ENCODE measurements at places on chromosomes 1 and 21.

DNA sequence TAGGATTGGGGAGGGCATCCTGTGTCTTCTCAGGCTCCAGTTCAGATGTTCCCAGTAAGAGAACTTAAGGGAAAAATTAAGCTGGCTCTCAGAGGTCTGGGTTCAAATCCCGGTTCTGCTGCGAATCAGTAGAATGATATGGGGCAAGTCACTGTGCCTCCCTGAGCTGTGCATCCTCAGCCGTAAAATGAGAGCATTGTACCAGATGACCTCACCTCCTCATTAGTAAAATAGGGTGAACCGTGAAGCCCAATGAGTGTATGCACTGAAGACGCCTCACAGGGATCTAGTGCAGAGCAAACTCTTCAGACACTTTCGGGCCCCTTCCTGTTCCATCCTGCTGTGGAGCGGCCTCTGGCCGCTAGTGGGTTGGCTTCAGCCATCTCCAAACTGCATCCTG, 36.0 kb downstream of the SYT6 start:
- DNase-seq, result no peak

GRCh38 chr1:88321706-88322105, 362.4 kb upstream of the PKN2 start:
- DNase-seq, result no peak

- no peak for DNase-seq
Observed at GRCh38 chr1:97332716-97333115, 588.1 kb downstream of the DPYD start.

DNA sequence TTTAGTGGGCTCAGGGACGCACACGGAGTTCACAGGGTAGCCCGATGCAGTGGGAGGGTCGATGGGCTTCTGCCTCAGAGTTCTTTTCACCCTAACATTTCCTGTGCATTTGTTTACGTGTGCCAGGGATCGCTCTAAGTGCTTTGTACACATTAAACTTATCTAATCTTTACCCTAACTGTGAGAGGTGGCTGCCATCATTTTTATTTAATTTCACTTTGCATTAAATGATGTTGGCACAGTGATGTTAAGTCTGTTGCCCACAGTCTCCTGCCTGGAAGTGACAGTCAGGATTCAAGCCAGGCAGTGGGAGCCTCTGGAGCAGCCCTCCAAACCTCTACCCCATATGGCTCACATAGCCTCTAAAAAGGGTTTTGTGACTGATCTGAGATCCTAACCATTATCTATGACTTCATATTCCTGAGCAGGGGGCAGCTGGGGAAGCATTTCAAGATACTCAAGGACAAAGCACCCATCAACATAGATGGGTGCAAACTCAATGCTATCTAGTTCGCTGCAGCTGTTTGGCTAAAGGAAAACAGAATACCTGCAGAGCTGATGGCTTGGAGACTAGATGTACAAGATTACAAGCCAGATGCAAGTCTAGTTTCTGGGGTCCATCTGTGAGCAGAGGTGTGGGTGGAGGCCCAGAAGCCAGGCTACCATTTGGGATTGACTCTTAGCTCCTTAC, 303.8 kb downstream of the DISC1 start:
- DNase-seq, result no peak

DNA sequence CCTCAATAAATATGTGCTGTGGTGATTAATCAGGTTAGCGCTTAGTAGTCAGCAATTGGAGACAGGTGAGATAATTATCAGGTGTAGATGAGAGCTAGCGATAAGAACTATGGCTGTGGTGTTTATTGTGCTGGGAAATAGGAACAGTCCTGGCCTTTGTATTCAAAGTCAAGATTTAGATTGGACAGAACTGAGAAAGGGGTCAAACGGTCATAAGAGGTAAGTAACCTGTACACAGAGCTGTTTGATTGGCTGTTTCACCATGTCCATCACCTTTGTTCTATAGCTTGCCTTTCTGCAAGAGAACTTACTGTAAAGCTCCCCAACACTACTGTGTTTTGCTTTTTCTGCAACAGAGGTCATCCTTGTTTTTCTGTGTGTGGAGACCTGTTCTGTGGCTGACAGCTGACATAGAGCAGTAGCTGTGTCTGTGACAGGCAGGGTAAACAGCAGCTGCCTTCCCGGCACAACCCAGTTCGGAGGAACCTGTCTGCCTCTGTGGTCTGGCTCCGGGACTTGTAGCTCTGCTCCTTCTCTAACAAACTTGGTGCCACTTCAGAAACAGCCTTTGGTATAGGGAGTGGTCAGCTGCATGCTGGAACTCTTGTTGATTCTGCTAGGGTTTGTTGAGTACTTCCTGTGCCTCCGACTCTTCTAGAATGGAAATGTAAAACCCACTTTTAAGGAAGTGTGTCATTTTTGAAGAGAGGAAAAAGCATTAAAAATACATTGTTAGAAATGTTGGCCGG, 21.1 kb upstream of the CDC42 start:
- no peak for DNase-seq

- no peak for DNase-seq
Observed at GRCh38 chr1:92797961-92798360, 13.1 kb upstream of the EVI5 start.

- DNase-seq, result no peak
Observed at GRCh38 chr1:89596698-89597097, 36.2 kb upstream of the LRRC8C start.

DNA sequence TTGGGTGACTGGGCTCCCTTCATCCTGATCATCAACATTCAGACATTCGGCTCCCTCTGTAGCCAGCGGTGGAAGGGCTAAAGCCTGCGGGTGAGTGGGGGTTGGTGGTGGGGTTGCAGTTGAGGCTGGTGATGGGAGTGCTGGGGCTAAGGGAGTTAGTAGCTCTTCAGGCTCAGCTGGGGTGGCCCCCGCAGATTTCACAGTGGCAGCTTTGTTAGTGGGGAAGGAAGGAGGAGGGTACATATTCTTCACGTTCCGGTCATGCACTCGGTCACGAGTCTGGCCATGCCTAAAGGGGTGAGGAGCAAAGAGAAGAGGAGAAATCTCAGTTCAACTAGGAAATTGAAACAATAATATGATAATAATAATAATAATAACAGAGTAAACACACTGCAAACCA, 6.8 kb downstream of the PSMB4 start:
- no peak for DNase-seq

- no peak for DNase-seq
Observed at GRCh38 chr1:64663668-64664067, 81.2 kb upstream of the RAVER2 start.

GRCh38 chr1:29752141-29752540, 515.8 kb downstream of the PTPRU start:
- no peak for DNase-seq

GRCh38 chr21:45228171-45228641, 59.5 kb downstream of the POFUT2 start:
- DNase-seq, result no peak

- DNase-seq, result no peak
Observed at GRCh38 chr1:184866586-184866985, 107.7 kb downstream of the NIBAN1 start.

- no peak for DNase-seq
Observed at GRCh38 chr1:170494369-170494768, 37.6 kb upstream of the GORAB start.

GRCh38 chr1:19430121-19431068, 54.9 kb downstream of the CAPZB start:
- no peak for DNase-seq
